ENCODE measurements at places on chromosomes 12 and 14. TPM values are rescaled to one million over a fixed set of nuclear protein-coding genes. Genes with fewer than 3 reads are reported as not detected.

IPO8 gene
- 46.1 TPM for total RNA-seq

MUCL1 gene
- total RNA-seq, result not detected

GRCh38 chr14:61474701-61475100 lies 153.3 kb downstream of the PRKCH start:
- H3K4me3 ChIP-seq, result no peak overlapping the region
- DNase-seq, result no peak
- peaks cover 95% of the 10 kb centered on the region for H3K4me1 ChIP-seq
- peak overlapping the region; percentile 89 for H3K27ac ChIP-seq
- no peaks in the 10 kb centered on the region for H3K27me3 ChIP-seq
- H3K36me3 ChIP-seq, result peaks cover 58% of the 10 kb centered on the region

GRCh38 chr14:105850853-105851581 lies 324.6 kb downstream of the TMEM121 start:
- H3K4me3 ChIP-seq, result no peak overlapping the region
- no peaks in the 10 kb centered on the region for H3K27me3 ChIP-seq
- no peak overlapping the region for H3K27ac ChIP-seq
- DNase-seq, result no peak
- peaks cover 12% of the 10 kb centered on the region for H3K4me1 ChIP-seq

DNA sequence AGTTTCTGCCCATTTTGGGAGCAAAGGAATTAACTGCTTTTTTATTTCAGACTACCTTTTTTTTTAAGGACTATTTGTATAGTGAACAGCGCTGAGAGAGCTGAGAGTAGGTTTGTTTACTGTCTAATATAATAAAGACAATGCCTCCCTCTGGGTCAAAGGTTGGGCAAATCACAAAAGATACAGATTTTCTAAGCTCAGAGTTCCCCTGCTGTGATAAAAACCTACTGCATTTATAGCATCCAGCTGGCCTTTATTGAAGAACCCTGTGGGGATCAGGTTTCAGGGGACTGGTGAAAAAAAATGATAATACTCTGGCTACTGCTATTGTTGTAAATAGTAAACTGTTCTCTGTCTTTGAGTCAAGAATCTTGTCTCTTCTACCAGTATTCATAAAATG lies 28.7 kb downstream of the CCDC59 start:
- H3K36me3 ChIP-seq, result no peaks in the 10 kb centered on the region
- no peaks in the 10 kb centered on the region for H3K4me1 ChIP-seq
- H3K27ac ChIP-seq, result no peak overlapping the region
- H3K27me3 ChIP-seq, result no peaks in the 10 kb centered on the region
- no peak for DNase-seq

DNA sequence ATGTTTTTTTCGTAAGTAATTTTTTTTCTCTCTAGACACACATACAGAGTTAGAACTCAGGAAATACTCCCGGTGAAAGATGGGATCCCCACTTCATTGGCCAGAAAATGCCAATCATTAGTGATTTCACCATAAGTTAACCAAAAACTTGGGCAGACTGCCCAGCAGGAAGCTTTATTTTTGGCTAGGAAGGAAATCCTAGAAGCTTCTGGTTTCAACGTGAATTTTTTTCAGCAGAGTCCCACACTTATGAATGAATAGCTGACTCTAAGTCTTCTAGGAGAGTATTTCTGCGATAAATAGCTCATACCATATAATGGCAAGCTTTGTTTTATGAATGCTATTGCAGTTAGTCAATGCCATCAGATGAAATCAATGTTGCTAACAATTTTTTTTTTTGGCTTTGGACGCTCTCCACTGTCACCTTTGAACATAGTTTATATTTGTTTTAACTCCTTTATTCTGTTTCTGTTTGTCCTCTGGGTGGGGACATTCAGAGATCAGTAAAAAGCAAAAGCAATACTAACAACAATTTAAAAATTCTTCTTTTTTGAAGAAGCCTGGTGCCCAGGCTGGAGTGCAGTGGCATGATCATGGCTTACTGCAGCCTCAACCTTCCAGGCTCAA lies 9.5 kb downstream of the PPP1CC start:
- peak overlapping the region; percentile 51 for H3K27ac ChIP-seq
- H3K4me1 ChIP-seq, result peaks cover 87% of the 10 kb centered on the region
- no peaks in the 10 kb centered on the region for H3K27me3 ChIP-seq
- DNase-seq, result no peak
- H3K36me3 ChIP-seq, result peaks cover 74% of the 10 kb centered on the region
- no peak overlapping the region for H3K4me3 ChIP-seq

TULP3 gene
- total RNA-seq, result 8.8 TPM

DNA sequence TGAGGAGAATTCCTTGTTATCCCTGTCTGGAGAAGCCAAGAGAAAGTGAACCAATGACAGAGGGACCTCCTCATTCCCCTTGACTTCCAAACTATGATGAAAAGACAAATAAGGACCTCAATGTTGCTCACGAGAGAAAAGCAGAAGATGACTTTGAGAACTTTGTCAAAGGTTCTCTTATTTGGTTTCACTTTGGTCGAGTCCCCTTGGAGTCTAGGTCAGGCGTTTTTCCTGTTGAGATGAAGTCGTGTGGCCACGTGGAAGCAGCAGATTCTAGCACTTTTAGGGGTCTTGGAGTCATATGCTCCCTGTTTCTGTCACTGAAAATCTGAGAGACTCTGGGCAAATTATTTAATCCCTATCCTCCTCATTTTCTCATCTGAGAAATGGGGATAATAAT lies 33.8 kb upstream of the COL2A1 start:
- H3K4me1 ChIP-seq, result peaks cover 6% of the 10 kb centered on the region
- H3K27me3 ChIP-seq, result no peaks in the 10 kb centered on the region
- peaks cover 4% of the 10 kb centered on the region for H3K36me3 ChIP-seq
- no peak overlapping the region for H3K4me3 ChIP-seq
- H3K27ac ChIP-seq, result no peak overlapping the region

- H3K27ac ChIP-seq, result no peak overlapping the region
- H3K4me3 ChIP-seq, result no peak overlapping the region
- no peaks in the 10 kb centered on the region for H3K27me3 ChIP-seq
- peaks cover 1% of the 10 kb centered on the region for H3K4me1 ChIP-seq
These were observed 63.8 kb downstream of the FBXO33 start for GRCh38 chr14:39368261-39368959.

GRCh38 chr14:68368850-68369249 lies 424.0 kb downstream of the ZFP36L1 start:
- no peaks in the 10 kb centered on the region for H3K36me3 ChIP-seq
- H3K27ac ChIP-seq, result no peak overlapping the region
- no peaks in the 10 kb centered on the region for H3K27me3 ChIP-seq
- peaks cover 23% of the 10 kb centered on the region for H3K4me1 ChIP-seq

DNA sequence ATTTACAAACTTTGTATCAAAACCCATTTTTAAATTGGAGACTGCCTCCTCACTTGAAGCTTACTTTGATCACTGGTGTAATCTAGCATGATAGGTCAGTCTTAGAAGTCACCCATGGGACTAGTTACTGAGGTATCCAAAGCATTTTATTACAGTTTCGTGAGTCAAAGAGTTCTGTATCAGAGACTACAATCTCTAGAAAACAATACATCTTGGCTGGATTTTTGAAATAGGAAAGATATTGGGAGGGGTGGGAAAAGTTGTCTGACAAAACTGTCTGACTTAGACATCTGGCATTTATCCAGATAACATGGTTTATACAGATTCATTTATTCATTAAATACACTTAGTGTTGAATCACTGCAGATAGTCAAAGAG lies 173.5 kb upstream of the PDZRN4 start:
- DNase-seq, result no peak
- no peaks in the 10 kb centered on the region for H3K27me3 ChIP-seq
- H3K4me3 ChIP-seq, result no peak overlapping the region
- H3K36me3 ChIP-seq, result no peaks in the 10 kb centered on the region

GRCh38 chr14:74275241-74275841 lies 27.4 kb downstream of the ABCD4 start:
- no peak overlapping the region for H3K4me3 ChIP-seq
- H3K27me3 ChIP-seq, result peaks cover 5% of the 10 kb centered on the region
- H3K27ac ChIP-seq, result no peak overlapping the region
- no peaks in the 10 kb centered on the region for H3K36me3 ChIP-seq

AQP6 gene
- not detected for total RNA-seq
